Naive B cell (primary cell): ENCODE measurements at places on chromosomes 11 and 22. TPM values are rescaled to one million over a fixed set of nuclear protein-coding genes. Genes with fewer than 3 reads are reported as not detected.

- H3K4me1 ChIP-seq: peaks cover 23% of the 10 kb centered on the region
- no peak for DNase-seq
- H3K27ac ChIP-seq: peak overlapping the region; percentile 34
- H3K27me3 ChIP-seq: no peaks in the 10 kb centered on the region
Observed at GRCh38 chr22:21640810-21641209, 1.3 kb upstream of the SDF2L1 start.

- H3K4me1 ChIP-seq: no peaks in the 10 kb centered on the region
- no peaks in the 10 kb centered on the region for H3K27me3 ChIP-seq
- no peak for DNase-seq
Observed at GRCh38 chr11:34890812-34891211, 25.4 kb downstream of the APIP start.

The ELFN2 gene
- polyA plus RNA-seq: not detected

The DMC1 gene
- not detected for polyA plus RNA-seq

DNA sequence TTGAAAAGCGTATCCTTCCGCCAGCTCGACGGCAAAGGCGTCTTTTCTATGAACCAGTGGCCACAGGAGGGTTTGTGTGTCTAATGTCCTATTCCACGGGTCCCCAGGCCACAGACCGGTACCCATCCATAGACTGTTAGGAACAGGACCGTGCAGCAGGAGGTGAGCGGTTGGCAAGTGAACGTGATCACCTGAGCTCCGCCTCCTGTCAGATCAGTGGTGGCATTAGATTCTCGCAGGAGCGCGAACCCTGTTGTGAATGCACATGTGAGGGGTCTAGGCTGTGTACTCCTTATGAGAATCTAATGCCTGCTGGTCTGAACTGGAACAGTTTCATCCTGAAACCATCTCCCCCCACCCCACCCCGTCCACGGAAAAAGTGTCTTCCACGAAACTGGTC lies 62.7 kb upstream of the KCNQ1OT1 start:
- H3K27ac ChIP-seq: no peak overlapping the region
- no peaks in the 10 kb centered on the region for H3K36me3 ChIP-seq
- H3K4me1 ChIP-seq: no peaks in the 10 kb centered on the region
- peaks cover 12% of the 10 kb centered on the region for H3K27me3 ChIP-seq
- DNase-seq: no peak
- no peak overlapping the region for H3K4me3 ChIP-seq

DNA sequence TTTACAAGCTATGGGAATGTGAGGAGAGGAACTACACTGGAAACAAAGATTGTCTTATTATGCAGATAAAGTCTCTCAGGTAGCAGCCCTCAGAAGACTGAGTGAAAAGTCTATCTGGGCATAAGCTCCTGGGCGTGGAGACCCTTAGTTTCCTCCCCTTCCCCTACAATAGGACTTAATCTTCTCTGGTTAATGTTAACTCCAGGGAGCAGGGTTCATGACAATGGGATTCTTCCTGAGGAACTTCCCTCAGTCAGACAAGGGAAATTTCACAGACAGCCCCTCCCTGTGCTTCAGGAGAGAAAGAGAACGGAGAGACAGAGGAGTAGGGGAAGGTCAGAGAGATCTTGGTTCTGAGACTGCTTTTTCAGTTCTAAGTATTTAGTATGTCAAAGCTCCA lies 1428.6 kb downstream of the LRRC4C start:
- no peaks in the 10 kb centered on the region for H3K4me1 ChIP-seq
- no peak for DNase-seq
- no peak overlapping the region for H3K4me3 ChIP-seq
- H3K27me3 ChIP-seq: no peaks in the 10 kb centered on the region

GRCh38 chr22:41975299-41976069 lies 6.2 kb downstream of the SEPTIN3 start:
- no peak overlapping the region for H3K27ac ChIP-seq
- peaks cover 10% of the 10 kb centered on the region for H3K4me1 ChIP-seq
- H3K36me3 ChIP-seq: no peaks in the 10 kb centered on the region
- no peak for DNase-seq
- H3K27me3 ChIP-seq: peaks cover 37% of the 10 kb centered on the region

The CCDC82 gene
- 29.7 TPM for polyA plus RNA-seq

DNA sequence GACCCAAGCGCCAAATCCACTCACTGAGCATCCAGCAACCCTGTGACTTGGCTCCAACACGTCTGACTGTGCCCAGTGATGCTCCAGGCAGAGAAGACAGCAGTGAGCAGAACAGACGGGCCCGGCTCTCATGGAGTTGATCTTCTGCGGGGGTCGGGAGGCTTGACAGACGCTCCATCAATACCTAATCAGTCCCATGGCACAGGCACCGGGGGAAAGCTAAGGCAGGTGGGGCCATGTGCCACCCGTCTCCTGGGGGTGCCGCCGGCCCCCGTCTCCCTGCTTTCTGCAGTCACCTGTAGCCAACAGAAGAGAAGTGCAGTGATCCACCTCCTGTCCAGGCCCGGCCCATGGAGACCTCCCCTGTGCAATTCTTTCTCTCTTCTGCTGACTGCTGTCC lies 47.5 kb downstream of the LINC01488 start:
- H3K4me1 ChIP-seq: peaks cover 44% of the 10 kb centered on the region
- no peaks in the 10 kb centered on the region for H3K36me3 ChIP-seq
- no peaks in the 10 kb centered on the region for H3K27me3 ChIP-seq
- no peak overlapping the region for H3K4me3 ChIP-seq
- DNase-seq: no peak

- DNase-seq: no peak
- H3K36me3 ChIP-seq: no peaks in the 10 kb centered on the region
- no peak overlapping the region for H3K4me3 ChIP-seq
- no peaks in the 10 kb centered on the region for H3K4me1 ChIP-seq
Observed at GRCh38 chr11:95442531-95443050, 211.6 kb upstream of the SESN3 start.

- H3K27ac ChIP-seq: no peak overlapping the region
- DNase-seq: peak; percentile 24
- no peaks in the 10 kb centered on the region for H3K36me3 ChIP-seq
- H3K4me3 ChIP-seq: no peak overlapping the region
- peaks cover 12% of the 10 kb centered on the region for H3K27me3 ChIP-seq
Observed at GRCh38 chr11:119509969-119510401, 87.0 kb upstream of the THY1 start.

The VSIG10L2 gene
- polyA plus RNA-seq: not detected

GRCh38 chr22:18103527-18104269 lies 6.9 kb upstream of the TUBA8 start:
- H3K36me3 ChIP-seq: peaks cover 22% of the 10 kb centered on the region
- no peak overlapping the region for H3K4me3 ChIP-seq
- DNase-seq: no peak
- H3K4me1 ChIP-seq: peaks cover 17% of the 10 kb centered on the region

The MUC2 gene
- polyA plus RNA-seq: not detected

The PHOX2A gene
- polyA plus RNA-seq: not detected

GRCh38 chr11:120182790-120183491 lies 27.9 kb upstream of the OAF start:
- H3K27me3 ChIP-seq: peaks cover 54% of the 10 kb centered on the region
- no peaks in the 10 kb centered on the region for H3K36me3 ChIP-seq
- H3K4me1 ChIP-seq: no peaks in the 10 kb centered on the region
- H3K4me3 ChIP-seq: no peak overlapping the region

GRCh38 chr11:59610289-59610688 lies 5.3 kb downstream of the OSBP start:
- no peak overlapping the region for H3K27ac ChIP-seq
- no peaks in the 10 kb centered on the region for H3K27me3 ChIP-seq
- H3K4me3 ChIP-seq: no peak overlapping the region
- DNase-seq: no peak
- H3K4me1 ChIP-seq: peaks cover 38% of the 10 kb centered on the region
- H3K36me3 ChIP-seq: peaks cover 8% of the 10 kb centered on the region

The CYP2D6 gene
- not detected for polyA plus RNA-seq

GRCh38 chr11:71252269-71252769 lies at the start of gene SHANK2:
TSS of gene SHANK2 (minus strand) at chr11:71252577. CDS start at chr11:71147326, 105,251 bp downstream.
- H3K4me3 ChIP-seq: peak within 1 kb of the TSS; percentile 77
- H3K4me1 ChIP-seq: peaks cover 23% of the 10 kb centered on the region

DNA sequence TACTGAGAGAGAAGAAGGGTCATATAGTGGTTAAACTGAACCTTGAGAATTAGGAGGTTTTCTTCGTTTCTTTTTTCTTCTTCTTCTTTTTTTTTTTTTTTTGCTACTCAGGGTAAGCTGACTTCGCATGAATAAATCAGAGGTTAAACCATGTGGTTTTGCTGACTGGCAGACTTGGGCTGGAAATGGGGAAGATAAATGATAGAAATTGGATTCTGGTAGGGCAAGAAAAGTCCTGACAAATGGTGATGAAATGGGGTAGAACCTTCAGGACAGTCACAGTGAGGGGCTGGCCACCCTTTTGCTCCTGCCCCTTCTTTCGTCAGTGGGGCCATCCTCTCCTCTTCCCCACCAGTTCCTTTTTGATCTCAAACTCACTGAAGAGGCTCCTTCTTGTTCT lies 1.6 kb upstream of the SWAP70 start:
- peak overlapping the region; percentile 98 for H3K27ac ChIP-seq
- peak overlapping the region; percentile 97 for H3K4me3 ChIP-seq
- peaks cover 70% of the 10 kb centered on the region for H3K4me1 ChIP-seq
- peaks cover 12% of the 10 kb centered on the region for H3K36me3 ChIP-seq

The RBFOX2 gene
- polyA plus RNA-seq: not detected

GRCh38 chr11:20910733-20911132 lies 241.3 kb downstream of the NELL1 start:
- DNase-seq: no peak
- H3K27ac ChIP-seq: no peak overlapping the region
- no peaks in the 10 kb centered on the region for H3K27me3 ChIP-seq
- H3K36me3 ChIP-seq: no peaks in the 10 kb centered on the region

DNA sequence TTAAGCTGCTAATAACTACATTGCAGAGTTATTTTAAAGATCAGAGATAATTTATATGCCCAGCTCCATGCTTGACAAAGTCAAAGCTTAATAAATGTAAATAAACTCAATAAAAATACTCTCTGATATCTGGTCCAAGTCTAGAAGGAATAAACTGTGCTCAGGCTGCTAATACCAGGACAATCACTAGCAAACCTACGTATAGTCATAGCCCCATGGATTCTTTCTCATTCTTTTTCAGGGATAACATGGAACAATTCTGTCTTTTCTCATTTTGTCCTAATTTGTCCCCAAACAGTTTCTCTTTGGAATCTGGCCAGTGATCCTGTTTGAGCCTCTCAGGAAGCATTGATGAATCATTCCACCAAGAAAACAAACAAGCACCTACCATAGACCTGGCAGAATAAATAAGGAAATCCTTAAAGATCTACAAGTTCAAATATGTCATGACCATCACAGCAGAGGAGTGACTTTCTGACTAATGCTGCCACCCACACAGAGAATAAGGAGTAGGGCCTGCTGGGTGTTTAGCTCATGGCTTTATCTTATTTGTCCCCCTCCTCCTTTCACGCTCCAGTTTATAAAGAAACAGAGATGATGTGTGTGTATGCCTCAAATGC lies 14.1 kb upstream of the B3GNT6 start:
- H3K27me3 ChIP-seq: no peaks in the 10 kb centered on the region
- no peaks in the 10 kb centered on the region for H3K4me1 ChIP-seq
- no peaks in the 10 kb centered on the region for H3K36me3 ChIP-seq
- H3K4me3 ChIP-seq: no peak overlapping the region
- H3K27ac ChIP-seq: no peak overlapping the region

The YAP1 gene
- not detected for polyA plus RNA-seq

GRCh38 chr11:117523680-117524079 lies 196.0 kb downstream of the CEP164 start:
- peaks cover 6% of the 10 kb centered on the region for H3K27me3 ChIP-seq
- DNase-seq: no peak
- H3K4me1 ChIP-seq: no peaks in the 10 kb centered on the region
- H3K36me3 ChIP-seq: no peaks in the 10 kb centered on the region

DNA sequence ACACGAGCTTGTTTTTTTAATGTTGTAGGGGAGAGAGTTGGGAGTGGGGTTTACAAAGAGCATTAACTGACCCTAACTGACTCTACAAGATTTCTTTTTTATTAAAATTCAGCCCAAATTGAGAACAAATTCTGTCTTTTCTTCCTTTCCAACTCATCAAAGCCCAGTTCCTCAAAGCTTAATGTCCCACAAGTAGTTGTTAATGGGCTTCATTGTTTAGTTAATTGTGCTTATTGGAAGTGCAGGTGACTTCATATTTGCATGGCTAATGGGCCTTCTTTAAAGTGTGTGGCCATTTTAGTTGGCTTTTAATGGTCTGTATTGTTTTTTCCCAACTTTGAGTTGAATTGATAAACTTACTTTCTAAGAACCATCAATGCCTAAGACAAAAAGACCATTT lies 39.8 kb downstream of the MPPED2 start:
- no peaks in the 10 kb centered on the region for H3K36me3 ChIP-seq
- H3K27ac ChIP-seq: no peak overlapping the region
- no peak for DNase-seq
- H3K27me3 ChIP-seq: no peaks in the 10 kb centered on the region

- no peak overlapping the region for H3K27ac ChIP-seq
- H3K4me1 ChIP-seq: no peaks in the 10 kb centered on the region
- no peak for DNase-seq
- H3K4me3 ChIP-seq: no peak overlapping the region
Observed at GRCh38 chr11:114296605-114297372, 590 bp downstream of the NNMT start.

The SLC25A18 gene
- not detected for polyA plus RNA-seq

- no peaks in the 10 kb centered on the region for H3K36me3 ChIP-seq
- H3K27ac ChIP-seq: no peak overlapping the region
- H3K4me3 ChIP-seq: no peak overlapping the region
- H3K27me3 ChIP-seq: peaks cover 34% of the 10 kb centered on the region
- no peaks in the 10 kb centered on the region for H3K4me1 ChIP-seq
- no peak for DNase-seq
Observed at GRCh38 chr22:36808721-36809344, 8.0 kb downstream of the PVALB start.

The LRRC32 gene
- polyA plus RNA-seq: not detected

DNA sequence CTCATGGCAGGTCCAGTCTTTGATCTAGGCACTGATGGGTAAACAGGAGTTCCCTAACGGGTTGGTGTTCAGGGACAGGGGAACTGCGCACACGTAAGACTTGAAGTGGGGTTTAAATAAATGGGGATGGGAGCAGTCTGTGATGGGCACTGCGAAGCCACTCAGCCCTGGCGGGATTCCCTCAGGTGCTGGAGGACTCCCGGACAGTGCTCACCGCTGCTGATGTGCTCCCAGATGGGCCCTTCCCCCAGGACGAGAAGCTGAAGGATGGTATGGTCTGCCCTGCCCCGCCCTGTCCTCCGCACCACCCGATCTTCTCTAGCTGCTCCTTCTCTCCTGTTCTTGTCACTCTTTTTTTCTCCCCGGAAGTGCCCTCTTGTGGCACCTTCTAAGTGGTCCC lies 9.5 kb downstream of the CCDC134 start:
- H3K27me3 ChIP-seq: no peaks in the 10 kb centered on the region
- no peak overlapping the region for H3K4me3 ChIP-seq
- peaks cover 9% of the 10 kb centered on the region for H3K4me1 ChIP-seq
- H3K36me3 ChIP-seq: peaks cover 6% of the 10 kb centered on the region

The WNT11 gene
- not detected for polyA plus RNA-seq

- H3K27me3 ChIP-seq: peaks cover 49% of the 10 kb centered on the region
- peaks cover 7% of the 10 kb centered on the region for H3K4me1 ChIP-seq
- peaks cover 10% of the 10 kb centered on the region for H3K36me3 ChIP-seq
- no peak for DNase-seq
- H3K27ac ChIP-seq: no peak overlapping the region
- no peak overlapping the region for H3K4me3 ChIP-seq
Observed at GRCh38 chr22:46025225-46025972, 48.4 kb upstream of the WNT7B start.

The MS4A6E gene
- polyA plus RNA-seq: not detected
